ENCODE measurements at places on chromosomes 3 and 15. TPM values are rescaled to one million over a fixed set of nuclear protein-coding genes. Genes with fewer than 3 reads are reported as not detected.

Gene RAB6B
- total RNA-seq: 0.34 TPM

Gene ZFAND6
- 86.4 TPM for total RNA-seq

Gene CACNA2D3
- not detected for total RNA-seq

Gene IL17RE
- 3.9 TPM for total RNA-seq

Gene CHST2
- 23.2 TPM for total RNA-seq

Gene ULK4
- total RNA-seq: 4.0 TPM

Gene GOLGA8G
- total RNA-seq: not detected

Gene PRR20G
- not detected for total RNA-seq

Gene CHRD
- 0.30 TPM for total RNA-seq

Gene AMOTL2
- 91.1 TPM for total RNA-seq

Data from bronchus fibroblast of lung (primary cell).